ENCODE measurements at places on chromosomes 11 and 22.

GRCh38 chr11:119668676-119669075 is 60.3 kb downstream of the NECTIN1 start:
- no peak for DNase-seq

DNA sequence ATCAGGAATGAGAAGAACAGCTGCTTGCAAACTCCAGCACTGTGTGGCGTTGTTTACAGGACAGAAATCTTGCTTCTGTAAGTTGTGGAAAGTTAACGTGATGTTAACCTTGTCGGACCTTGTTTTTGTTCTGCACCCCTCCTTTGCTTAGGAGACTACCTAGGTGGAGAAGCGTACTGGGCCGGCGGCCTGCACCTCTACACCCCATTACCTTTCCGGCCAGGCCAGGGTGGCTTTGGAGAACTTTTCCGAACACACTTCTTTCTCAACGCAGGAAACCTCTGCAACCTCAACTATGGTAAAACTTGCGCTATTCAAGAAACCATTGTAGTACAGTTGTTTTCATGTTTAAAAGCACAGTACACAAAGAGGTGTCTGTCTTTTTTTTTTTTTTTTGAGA is 33.7 kb downstream of the SAMM50 start:
- no peak for DNase-seq

DNA sequence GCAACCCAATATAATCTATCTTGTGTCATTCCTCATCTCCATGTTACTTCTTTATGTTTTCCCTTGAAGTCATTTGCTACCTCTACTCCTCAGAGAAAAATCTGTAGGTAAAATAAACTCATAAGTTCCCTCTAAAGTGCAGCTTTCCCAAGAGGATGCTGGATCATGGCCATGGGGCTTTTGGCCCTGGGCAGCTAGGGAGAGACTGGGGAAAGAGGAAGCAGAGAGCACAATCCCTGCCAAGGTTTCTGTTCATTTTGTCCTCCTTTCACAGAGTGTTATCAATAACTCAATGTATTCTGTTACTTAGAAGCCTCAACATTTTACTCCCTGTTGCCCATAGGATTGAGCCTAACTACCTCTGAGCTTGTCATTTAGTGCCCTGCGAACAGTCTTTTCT is 9.0 kb downstream of the RNF121 start:
- DNase-seq = no peak

- no peak for DNase-seq
Observed at GRCh38 chr22:48444320-48445112, 1383.2 kb downstream of the BRD1 start.

GRCh38 chr11:62948765-62949320 is 27.7 kb upstream of the CHRM1 start:
- no peak for DNase-seq

DNA sequence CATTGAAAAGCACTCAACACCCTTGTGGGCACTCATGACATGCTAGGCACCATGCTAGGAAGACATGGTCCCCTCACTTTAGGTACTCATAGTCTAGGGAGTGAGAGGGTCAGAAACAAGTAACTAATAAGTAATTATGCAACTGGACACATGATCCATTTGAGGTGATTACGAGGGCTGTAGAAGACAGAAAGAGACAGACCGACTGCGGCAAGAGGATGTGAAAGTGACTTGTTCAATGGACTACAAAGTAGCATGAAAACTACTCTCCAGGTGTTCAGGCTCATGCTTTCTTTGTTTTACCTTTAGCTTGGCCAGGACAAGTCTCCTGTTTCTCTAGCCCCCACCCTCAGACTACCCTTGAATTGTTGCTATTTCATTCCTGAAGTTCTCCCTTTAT is 310.8 kb upstream of the SORL1-AS1 start:
- no peak for DNase-seq

GRCh38 chr22:18152519-18152918 is 2.5 kb downstream of the USP18 start:
- DNase-seq = no peak

GRCh38 chr11:68532727-68533369 is 72.3 kb downstream of the PPP6R3 start:
- no peak for DNase-seq

DNA sequence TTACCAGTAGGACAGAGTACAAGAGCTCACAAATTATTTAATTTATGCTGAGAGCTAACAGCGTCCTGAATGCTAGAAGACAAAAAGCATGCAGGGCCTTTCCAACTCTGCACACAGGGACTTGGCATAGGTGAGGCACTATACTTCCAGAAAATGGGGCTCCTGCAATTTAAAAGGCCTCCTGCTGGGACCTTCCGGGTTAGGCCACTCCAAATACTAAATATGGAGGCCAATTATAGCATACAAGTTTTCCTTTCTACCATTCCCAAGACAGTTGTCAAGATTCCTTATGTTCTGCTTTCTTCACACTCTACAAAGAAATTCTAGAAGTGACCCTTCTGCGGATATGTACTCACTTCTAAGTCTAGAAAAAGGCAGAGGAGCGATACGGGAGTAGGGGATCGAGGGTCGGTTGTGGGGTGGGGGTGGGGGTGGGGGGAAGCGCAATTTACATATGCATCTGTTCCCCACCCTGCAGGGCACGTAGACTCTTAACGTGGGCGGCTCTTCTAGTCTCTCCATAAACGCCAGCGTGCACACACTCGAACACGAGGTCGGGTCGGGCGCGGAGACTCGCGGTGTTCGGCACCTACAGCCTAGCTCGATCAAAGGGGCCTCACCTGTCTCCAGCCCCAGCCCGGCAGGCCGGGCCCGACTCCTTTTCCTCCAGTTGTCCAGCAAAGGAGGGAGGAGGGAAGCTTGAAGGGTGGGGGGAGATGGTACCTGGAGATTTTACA is 728 bp downstream of the DCUN1D5 start:
- DNase-seq = peak; percentile 25

DNA sequence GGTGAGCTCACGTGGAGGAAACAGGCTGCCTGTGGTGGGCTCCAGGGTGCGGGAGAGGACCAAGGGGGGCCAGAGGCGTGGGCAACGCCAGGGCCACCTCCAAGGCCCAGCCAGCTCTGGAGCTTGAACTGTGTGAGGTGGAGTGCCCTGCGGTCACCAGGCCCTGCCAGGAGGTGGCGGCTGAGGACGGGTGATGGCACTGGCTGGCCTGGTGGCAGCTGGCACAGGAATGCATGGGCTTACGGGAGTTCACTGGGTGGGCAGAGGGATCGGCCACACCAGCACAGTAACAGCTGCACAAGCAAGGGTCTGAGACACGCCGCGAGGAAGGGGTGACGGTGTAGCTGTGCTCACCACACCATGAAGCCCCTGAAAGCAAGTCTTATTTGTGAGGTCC is 15.8 kb downstream of the TOLLIP start:
- no peak for DNase-seq

DNA sequence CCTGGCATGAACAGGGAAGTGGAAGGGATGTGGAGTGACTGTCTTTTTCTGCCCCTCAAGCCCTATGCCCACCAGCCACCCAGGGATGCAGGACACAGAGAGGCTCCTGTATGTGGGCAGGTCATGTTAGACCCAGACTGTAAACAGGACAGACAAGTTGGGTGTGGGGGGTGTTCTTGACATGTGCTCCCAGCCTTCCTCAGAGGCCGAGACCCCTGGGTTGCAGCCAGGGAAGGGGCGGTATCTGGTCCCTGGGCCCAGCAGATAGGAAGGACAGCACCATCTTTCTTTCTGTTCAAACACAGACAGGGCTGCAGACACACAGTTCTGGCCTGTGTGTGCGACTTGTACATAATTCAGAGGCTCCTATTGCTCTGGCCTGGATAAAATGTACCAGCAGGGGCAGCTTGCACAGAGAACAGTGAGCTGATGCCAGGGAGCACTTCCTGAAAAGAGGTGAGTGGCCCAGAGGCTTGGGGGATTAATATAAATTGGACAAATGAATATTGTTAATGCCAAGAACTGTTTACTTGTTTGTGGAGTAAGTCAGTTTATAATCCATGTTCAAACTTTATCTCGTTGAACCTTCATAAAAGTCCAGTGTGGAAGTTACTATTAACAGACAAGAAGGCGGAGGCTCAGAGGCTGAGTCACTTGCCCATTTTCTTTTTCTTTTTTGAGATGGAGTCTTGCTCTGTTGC is 16.6 kb downstream of the GDPD5 start:
- DNase-seq = no peak

DNA sequence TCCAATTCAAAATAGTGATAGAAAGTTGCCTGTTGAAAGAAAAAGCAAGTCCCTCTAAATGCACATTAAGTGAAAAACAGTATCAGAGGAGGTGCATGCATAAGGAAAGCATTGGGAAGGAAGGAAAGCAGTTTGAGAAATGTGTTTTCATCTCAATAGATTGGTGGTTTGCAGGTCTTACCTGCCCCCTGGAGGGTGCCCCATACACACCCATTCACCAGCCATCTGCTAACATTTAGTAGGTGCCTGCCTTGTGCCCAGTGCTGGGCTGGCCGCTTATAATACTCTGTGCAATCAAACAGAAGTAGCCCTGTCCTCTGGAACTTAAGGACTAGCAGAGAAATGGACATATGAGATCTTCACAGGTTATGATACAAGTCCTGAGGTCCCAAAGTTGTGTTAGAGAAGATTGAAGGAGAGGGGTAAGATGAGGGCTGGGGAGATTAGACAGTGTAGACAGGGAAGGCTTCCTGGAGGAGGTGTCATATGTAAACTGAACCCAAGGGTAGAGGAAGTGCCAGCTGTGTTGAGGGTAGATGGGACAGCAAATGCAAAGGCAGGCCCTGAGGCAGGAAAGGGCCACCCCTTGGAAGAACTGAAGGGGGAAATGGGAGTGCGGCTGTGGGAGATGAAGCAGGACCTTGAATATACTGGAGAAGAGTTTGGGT is 184.2 kb downstream of the MN1 start:
- DNase-seq = no peak

DNA sequence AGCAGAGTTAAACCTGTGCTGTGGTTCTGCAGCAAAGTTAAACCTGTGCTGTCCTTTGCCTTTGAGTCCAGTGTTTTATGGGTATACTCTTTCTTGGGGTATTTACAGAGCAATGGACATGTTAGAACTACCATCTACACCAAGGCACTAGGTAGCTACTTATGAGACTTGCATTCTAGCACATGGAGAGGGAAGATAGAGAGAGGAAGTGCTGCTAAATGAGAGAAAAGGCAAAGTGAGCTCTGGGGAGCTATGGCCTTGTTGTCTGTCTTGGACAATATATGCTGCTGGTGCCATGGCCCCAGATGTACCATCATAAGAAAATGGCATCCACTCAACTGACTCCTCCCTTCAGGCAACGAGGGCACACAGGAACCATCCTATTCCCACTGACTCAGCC is 91.5 kb downstream of the SLC1A2 start:
- no peak for DNase-seq

DNA sequence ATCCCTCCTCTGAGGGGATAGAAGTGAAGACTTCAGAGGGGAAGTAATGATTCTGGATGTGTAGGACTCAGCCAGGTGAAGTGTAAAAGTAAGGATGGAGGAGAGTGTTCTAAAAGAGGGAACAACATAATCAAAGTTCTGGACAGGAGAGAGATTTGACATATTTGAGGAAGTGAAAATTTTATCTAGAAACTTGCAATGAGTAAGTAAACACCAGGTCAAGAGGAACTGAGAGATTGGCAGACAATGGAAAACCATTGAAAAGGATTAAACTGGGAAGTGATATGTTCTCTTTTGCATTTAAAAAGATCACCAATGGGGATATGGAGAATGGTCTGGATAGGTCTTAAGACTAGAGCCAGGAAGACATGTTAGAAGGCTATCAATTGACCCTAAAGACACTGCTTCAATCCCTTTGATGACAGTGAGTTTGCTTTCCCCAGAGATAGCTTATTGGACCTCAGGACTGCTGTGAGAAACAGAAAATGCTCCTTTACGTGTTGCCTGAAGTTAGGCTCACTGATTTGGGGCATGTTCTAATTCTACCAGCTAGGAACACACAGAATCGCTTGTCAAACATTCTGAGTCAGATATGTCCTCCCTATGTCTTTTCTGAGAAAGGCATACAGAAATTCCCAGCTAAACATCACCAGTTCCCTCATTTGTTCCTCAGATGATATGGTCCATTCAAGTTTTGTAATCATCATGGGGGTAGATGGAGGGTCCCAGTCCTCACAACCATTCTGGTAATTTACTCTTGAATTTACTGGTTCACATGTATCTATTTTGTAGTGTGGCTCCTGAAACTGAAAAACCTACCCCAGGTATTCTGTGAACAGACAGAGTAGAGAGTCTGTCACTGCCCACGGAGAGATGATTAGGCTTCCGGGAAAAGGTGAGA is 144.9 kb downstream of the MAML2 start:
- DNase-seq = no peak

GRCh38 chr11:44613153-44613552 is 47.7 kb downstream of the CD82 start:
- no peak for DNase-seq

- no peak for DNase-seq
Observed at GRCh38 chr22:30209642-30210041, 36.9 kb downstream of the LIF start.

- peak; percentile 28 for DNase-seq
Observed at GRCh38 chr11:76838678-76839068, 22.0 kb upstream of the ACER3 start.

DNA sequence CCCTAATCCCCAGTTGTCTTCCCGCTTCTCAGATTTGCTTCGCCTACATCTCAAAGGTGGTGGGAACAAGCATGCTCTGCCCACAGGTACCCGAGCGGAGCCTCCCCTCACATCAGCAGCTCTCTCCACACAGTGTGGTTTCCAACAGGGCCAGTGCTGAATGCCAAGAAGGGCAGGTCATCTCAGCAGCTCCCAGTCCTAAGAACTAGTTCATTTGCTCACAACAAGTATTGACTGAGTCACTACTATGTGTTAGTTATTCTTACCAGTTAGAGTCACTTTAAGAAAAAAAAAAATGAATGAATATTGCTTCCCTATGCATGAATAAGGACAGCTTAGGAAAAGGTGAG is 66.2 kb downstream of the THAP12 start:
- DNase-seq = no peak

Data from HuH-7 (cell line).